ENCODE measurements at places on chromosomes 1 and 21.

DNA sequence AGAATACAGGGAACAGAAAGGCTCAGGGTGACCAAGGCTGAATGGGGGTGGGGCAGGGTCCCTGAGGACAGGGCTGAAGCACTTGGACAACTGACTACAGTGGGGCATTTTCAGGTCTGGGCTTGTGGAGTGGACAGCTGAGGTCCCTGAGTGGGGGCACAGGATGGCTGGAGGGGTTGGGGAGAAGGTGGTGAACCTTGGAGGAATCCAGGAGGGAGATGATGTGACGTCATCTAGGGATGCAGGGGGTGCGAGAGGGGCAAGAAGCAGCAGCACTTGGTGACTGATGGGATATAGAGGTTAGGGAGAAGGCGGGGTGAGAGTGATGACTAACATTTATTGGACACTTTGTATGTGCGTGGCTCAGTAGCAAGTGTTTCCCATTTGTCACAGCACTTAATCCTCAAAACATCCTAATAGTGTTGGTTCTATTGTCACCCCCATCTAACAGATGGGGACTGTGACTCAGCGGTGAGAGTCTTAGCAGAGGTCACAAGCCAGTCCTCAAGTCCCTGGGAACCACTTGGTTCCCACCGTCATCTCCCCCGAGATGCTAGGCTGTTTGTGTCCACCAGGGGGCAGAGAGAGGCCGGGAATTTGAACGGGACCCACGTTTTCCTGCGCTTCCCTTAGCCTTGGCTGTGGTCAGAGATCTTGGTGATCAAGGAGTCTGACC lies 27.9 kb upstream of the BMP8B start:
- DNase-seq: peak; percentile 73

GRCh38 chr1:91613595-91613994 lies 112.9 kb downstream of the CDC7 start:
- no peak for DNase-seq

GRCh38 chr1:10400013-10400412 lies 1.1 kb downstream of the PGD start:
- no peak for DNase-seq

- DNase-seq: peak; percentile 79
These were observed 97.2 kb upstream of the ARTN start for GRCh38 chr1:43836267-43836951.

- DNase-seq: no peak
These were observed 5.6 kb downstream of the TMEM61 start for GRCh38 chr1:54986025-54986424.

GRCh38 chr21:38983560-38983959 lies 177.8 kb downstream of the ETS2 start:
- no peak for DNase-seq

GRCh38 chr1:229629261-229629660 lies 3.2 kb downstream of the URB2 start:
- no peak for DNase-seq

- DNase-seq: no peak
These were observed 89.5 kb upstream of the RUNX3 start for GRCh38 chr1:25019337-25020172.

All from activated CD4-positive, alpha-beta memory T cell treated with anti-CD3 and anti-CD28 coated beads for 36 hours (primary cell).